8988T (cell line): ENCODE measurements at places on chromosomes 12 and 14.

DNA sequence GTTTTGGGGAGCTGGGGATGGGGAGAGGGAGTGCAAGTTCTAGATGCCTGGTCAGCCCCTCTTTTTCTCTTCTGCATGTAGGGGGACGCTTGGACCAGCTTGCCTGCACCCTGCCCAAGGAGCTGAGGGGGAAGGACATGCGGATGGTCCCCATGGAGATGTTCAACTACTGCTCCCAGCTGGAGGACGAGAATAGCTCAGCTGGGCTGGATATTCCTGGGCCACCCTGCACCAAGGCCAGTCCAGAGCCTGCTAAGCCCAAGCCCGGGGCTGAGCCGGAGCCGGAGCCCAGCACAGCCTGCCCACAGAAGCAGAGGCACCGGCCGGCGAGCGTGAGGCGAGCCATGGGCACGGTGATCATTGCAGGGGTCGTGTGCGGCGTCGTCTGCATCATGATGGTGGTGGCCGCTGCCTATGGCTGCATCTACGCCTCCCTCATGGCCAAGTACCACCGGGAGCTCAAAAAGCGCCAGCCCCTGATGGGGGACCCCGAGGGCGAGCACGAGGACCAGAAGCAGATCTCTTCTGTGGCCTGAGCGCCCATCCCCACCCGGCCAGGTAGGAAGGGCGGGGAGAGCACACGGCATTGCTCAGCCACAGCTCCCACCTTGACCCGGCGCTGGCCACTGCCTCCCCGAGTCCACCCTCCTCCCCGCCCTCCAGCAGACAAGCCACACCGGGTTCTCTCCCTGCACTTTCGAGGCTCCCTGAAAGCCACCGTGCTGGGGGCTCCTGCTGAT, 14.0 kb downstream of the LRTM2 start:
- no peak for DNase-seq

DNA sequence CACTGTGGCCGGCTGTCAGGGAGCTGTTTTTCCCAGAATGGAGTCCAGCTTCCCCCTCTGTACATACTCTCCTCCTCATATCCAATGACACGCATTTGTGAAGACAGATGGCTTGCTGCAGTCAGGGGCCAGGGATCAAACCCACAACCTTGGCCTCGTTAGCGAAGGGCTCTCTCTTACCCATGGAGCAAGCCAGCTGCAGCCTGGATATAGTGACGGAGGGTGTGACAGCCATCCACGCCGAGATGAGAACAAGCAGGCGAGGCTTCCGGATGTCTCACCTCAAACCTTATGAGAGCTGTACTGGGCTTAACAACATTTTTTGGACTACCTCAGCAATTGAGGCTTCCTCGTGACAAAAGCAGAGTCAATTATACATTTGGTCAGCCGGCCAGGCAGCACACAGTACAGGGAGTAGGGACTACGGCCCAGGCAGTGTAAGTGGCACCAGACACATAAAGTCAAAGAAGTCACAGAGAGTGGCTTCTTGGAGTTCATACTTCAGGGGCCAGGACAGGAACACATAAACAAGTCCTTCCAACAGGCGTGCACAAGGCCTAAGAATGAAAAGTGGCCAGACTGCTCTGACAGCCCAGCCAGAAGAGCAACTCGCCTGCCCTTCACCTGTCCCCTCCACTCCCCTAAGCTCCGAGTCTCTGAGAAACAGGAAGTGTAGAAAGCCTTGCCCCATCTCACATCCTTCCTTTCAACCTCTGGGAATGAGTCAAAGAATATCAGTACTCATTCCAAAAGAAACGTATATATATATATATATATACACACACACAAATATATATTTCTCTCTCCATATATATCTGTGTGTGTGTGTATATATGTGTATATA, 115.1 kb downstream of the TTC7B start:
- DNase-seq, result no peak

GRCh38 chr14:67480011-67480410, 8.5 kb downstream of the TMEM229B start:
- DNase-seq, result no peak

DNA sequence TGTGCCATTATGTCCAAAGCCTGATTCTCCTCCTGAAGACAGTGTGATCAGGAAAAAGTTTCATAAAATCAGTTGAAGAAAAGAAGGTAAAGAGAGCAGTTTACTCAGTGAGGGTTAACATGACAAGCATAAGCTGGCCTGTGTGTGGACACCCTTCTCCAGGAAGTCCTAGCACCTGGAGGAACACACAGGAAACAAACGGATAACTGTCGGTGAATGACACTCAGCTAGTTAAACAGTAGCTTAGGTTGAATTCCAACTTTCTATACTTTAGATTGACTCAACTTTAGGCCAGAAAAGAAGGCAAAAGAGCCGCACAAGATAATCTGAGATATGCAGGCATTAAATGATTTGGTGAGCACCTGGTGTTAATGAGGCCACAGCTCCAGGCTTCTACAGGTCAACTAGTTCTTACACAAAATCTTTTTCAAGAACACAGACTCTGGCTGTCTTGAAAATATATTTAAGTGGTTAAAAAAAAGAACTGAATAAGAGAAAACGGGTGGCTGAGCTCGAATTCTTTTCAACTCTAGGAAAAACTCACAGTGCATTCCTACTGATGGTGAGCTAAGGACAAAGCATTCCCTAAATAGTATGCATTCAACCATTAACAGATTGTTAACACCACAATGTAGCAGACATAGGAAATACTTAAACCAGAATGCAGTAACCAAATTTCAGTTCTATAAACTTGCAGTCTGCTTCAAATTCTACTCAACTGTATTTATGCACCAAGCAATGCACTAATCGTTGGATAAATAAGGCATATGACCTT, 56.9 kb upstream of the TSPAN8 start:
- DNase-seq, result no peak

DNA sequence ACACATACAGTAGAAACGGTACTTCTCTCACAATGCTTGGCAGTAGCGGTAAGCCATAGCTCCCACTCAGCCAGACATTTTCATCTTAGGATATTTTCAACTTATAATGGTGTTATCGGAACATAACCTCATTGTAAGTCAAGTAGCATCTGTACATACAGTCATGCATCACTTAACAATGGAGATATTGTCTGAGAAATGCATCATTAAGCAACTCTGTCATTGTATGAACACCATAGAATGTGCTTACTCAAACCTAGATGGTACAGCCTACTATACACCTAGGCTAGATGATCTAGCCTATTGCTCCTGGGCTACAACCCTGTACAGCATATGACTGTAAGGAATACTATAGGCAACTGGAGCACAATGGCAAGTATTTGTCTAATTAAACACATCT, 40.8 kb downstream of the RPS6KA5 start:
- DNase-seq, result no peak

DNA sequence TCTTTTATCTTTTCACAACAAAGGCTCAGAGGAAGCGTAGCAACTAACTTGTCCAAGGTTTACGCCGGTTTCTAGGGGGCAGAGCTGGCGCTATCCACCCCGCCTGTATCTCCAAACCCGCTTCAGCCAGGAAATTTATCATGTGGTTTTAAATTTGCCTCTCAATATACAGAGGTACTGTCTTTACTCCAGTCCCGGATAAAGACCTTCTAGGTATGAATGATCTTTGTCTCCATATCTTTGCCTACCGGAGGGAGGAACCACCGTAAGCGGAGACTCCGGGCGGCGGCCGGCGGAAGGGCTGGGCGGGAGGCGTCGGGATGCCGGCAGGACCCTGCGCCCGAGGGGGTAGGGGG, 693 bp upstream of the RIMKLB start:
- no peak for DNase-seq

- no peak for DNase-seq
Measured at GRCh38 chr12:28082096-28082495, 108.2 kb upstream of the CCDC91 start.

GRCh38 chr12:6520186-6520585, 14.1 kb upstream of the GAPDH start:
- no peak for DNase-seq

DNA sequence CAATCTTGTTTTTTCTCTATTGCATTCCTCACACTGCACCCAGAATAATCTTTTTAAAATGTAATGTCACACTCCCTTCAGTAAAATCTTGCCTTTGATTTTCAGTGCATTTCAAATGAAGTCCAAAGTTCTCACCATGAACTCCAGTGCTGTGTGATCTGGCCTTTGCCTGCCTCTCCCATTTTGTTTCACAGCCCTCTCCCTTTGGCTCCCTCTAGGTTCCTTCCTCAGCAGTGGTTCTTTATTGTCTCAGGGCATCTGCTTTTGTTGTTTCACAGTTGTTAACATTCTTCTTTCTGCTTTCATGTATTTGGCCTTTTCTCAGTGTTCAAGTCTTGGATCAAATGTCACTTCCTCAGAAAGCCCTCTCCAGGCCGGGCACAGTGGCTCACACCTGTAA, 84.5 kb upstream of the AMN1 start:
- no peak for DNase-seq

- no peak for DNase-seq
Measured at GRCh38 chr12:87381742-87382141, 647.5 kb downstream of the C12orf50 start.

- no peak for DNase-seq
Measured at GRCh38 chr14:68950111-68950510, 29.0 kb downstream of the ACTN1 start.

GRCh38 chr12:92070864-92071445, 74.7 kb downstream of the BTG1 start:
- DNase-seq, result no peak

DNA sequence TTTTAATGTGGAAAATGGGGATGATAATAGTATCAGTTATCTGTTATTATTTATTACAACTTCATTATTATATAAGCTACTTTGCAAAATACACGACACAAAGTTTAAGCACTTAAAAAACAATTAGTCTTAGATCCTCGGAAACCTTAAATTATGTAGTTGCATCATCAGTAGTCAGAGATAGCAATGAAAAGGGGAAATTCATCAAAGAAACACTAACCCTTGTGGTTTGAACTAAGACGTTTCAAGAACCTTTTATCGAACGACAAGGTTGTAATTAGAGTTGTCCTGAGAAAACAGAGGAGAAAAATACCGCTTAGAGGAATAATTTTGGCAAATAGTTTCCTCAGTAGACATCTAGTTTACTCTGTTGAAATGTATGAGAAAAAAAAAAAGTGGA, 198.5 kb downstream of the PTPRO start:
- DNase-seq, result no peak

- DNase-seq, result no peak
Measured at GRCh38 chr12:105036937-105037649, 47.2 kb downstream of the ALDH1L2 start.

GRCh38 chr14:75476274-75476995, 45.8 kb upstream of the BATF start:
- DNase-seq, result no peak

DNA sequence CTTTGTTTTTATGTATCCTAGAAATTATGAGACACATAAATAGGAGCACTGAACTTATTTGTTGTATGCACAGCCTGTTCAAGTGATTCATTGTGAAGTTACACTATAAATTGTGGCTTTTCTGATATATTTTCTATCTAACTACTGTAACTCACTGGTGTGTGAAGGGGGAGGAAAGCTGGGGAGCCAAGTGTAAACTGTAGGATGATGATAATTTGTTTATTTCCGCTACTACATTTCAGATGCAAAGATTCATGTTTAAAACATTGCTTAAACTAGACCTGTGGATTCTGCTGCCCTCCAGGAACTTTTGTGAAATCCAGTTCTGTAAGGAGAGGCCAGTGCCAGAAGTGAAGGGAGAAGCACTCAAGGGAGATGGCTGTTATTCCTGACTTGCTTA, 3.3 kb downstream of the TMTC2 start:
- DNase-seq, result no peak

- DNase-seq, result no peak
Measured at GRCh38 chr14:51285120-51285519, 45.1 kb downstream of the TMX1 start.

GRCh38 chr12:122843455-122843854, 8.2 kb downstream of the HIP1R start:
- no peak for DNase-seq

- no peak for DNase-seq
Measured at GRCh38 chr14:31060253-31060875, 34.2 kb upstream of the STRN3 start.

DNA sequence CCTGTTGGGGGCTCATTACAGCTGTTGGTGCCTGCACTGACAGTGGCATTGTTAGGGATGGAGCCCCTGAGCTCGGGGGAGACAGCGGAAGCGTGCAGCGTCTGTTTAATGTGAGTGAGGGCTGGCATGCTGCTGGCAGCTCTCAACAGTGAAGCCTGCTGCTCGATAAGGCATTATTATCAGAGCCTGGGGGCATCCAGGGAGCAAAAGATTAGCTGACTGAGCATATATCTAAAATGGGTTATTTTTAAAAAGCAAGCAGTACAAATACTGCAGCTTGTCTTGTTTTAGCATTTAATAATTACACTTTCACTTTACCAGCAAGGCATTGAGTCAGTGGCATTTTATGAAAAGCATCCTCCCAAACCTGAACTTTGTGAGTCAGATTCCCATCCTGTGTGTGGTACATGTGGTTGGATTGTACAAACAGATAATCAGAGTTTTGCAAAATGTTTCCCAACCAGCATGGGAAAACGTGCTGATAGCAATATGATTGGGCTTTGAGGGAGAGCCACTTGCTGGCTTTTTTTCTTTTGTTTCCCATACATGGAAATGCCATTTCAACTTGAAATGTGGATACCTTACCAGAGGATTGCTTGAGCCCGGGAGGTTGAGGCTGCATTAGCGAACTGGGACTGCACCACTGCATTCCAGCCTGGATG, 150.8 kb downstream of the PRKCH start:
- no peak for DNase-seq

- DNase-seq, result no peak
Measured at GRCh38 chr14:57833323-57833722, 32.6 kb downstream of the SLC35F4 start.

DNA sequence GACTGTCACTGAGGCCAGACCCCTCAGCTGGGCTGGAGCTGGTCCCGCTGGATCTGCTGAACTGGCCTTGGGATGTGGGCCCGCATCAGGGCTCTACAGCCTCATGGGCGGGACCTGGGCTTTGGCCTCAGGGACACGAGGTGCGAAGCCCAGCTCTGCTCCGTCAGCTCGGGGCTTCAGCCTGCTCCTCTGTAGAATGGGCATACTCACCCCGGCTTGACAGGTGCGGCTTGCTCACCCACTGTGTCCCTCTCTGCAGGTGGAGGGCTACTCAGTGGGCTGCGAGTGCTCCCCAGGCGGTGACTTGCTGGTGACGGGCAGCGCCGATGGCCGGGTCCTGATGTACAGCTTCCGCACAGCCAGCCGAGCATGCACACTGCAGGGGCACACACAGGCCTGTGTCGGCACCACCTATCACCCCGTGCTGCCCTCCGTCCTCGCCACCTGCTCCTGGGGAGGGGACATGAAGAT, 57.6 kb downstream of the BEGAIN start:
- DNase-seq, result peak; percentile 15
